ENCODE measurements at places on chromosomes 2 and 18. TPM values are rescaled to one million over a fixed set of nuclear protein-coding genes. Genes with fewer than 3 reads are reported as not detected.

GRCh38 chr2:166764216-166764615 lies 124.1 kb upstream of the XIRP2 start:
- no peaks in the 10 kb centered on the region for H3K4me1 ChIP-seq
- no peak overlapping the region for H3K4me3 ChIP-seq
- H3K36me3 ChIP-seq: no peaks in the 10 kb centered on the region
- no peak for DNase-seq
- H3K27ac ChIP-seq: no peak overlapping the region
- no peaks in the 10 kb centered on the region for H3K27me3 ChIP-seq

GRCh38 chr2:63790906-63791305 lies 50.8 kb upstream of the UGP2 start:
- H3K36me3 ChIP-seq: no peaks in the 10 kb centered on the region
- H3K27me3 ChIP-seq: no peaks in the 10 kb centered on the region
- DNase-seq: no peak
- peaks cover 20% of the 10 kb centered on the region for H3K4me1 ChIP-seq

- peaks cover 12% of the 10 kb centered on the region for H3K27me3 ChIP-seq
- H3K27ac ChIP-seq: no peak overlapping the region
- DNase-seq: no peak
- H3K4me1 ChIP-seq: no peaks in the 10 kb centered on the region
- H3K4me3 ChIP-seq: no peak overlapping the region
Measured at GRCh38 chr2:41621095-41621494, 426.7 kb upstream of the PKDCC start.

GRCh38 chr2:239300871-239301735 lies 99.7 kb downstream of the HDAC4 start:
- H3K27ac ChIP-seq: no peak overlapping the region
- no peak overlapping the region for H3K4me3 ChIP-seq
- no peaks in the 10 kb centered on the region for H3K36me3 ChIP-seq

DNA sequence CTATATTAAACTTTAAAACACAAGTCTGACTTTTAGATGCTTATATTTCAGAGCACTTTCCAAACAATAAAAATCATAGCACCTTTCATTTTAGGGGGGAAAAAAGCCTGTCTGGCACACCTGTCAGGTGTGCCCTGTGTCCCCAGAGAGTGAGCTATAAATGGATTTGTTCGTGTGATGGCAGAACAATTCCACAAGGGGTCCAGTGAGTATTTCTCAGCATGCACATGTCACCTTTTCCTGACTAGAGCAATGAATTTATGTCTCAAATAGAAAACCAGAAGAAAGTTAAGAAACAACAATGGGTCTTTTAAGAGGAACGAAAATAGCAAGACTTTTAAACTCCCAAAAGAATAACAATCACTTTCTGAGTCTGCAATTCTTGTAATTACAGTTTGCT lies 55.9 kb downstream of the ACVR1C start:
- no peaks in the 10 kb centered on the region for H3K4me1 ChIP-seq
- no peak for DNase-seq
- H3K4me3 ChIP-seq: no peak overlapping the region
- H3K36me3 ChIP-seq: no peaks in the 10 kb centered on the region
- peaks cover 1% of the 10 kb centered on the region for H3K27me3 ChIP-seq
- H3K27ac ChIP-seq: no peak overlapping the region

DNA sequence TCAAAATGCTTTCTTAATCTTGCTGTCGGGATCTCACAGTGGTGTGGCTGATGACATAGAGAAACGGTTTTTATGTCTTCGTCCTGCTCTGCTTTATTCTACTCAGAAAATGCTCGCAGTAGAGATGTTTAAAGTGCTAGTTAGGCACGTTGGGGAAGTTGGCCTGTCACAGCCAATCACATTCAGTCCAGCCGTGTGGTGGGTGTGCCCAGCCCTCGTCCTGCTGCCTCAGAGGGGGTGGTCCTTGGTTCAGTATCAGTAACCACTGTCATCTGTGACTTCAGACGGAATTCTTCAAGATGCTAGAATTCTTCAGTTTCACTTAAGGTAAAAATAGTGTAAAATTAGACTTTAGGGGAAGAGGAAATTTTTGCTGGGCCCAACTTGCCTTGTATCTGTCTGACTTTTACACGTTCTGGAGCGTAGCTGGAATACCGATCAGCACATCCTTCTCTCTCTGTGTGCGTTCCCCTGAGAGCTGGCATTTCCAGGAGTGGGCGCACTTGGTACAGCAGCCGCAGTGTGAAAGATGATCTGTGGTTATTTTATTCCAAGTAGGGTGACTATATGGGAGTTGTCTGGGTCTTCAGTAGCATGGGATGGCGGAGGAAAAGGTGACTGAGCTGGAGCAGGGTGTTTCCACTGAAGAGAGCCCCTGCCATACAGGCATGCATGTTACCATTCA lies 18.5 kb downstream of the TRAF3IP1 start:
- no peak overlapping the region for H3K27ac ChIP-seq
- H3K4me1 ChIP-seq: peaks cover 1% of the 10 kb centered on the region
- no peaks in the 10 kb centered on the region for H3K27me3 ChIP-seq
- DNase-seq: no peak
- no peak overlapping the region for H3K4me3 ChIP-seq

DNA sequence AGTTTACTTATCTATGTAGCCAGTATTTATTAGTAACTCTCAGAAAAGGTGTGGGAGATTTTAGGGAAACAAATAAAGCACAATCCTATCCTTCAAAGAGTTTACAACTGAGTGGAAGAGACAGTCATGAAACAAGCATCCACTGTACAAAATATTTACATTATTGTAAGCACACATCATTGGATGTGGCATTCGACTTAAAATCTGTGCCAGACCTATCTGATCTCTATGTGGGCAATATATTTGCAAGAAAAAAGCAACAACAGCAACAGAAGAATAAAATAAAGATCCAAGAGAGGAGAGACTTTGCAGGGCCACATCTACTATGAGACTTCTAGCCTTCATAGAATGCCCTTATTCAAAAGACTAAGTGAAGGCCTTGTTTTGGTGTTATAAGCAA lies 882.1 kb upstream of the PIK3C3 start:
- no peak overlapping the region for H3K27ac ChIP-seq
- H3K4me3 ChIP-seq: no peak overlapping the region
- peaks cover 41% of the 10 kb centered on the region for H3K4me1 ChIP-seq
- no peak for DNase-seq

DNA sequence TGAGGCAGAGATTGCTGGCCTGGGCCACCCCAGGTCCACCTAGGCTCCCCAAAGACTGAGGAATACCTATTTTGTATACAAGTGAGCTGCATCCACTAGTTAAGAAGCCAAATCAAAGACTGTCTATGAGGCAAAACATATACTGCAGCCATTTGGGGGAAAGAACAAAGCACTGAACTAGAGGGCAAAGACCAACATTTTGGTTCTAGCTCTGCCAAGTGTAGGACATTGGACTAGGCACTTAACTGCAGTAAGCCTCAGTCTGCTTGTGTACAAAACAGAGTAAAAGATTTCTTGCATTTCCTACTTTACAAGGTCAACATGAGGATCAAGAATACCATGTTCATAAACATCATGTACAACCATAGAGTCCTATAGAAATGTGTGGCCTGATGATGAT lies 94.8 kb upstream of the CYP1B1 start:
- H3K36me3 ChIP-seq: peaks cover 4% of the 10 kb centered on the region
- no peak overlapping the region for H3K27ac ChIP-seq
- no peaks in the 10 kb centered on the region for H3K27me3 ChIP-seq
- no peak for DNase-seq
- H3K4me3 ChIP-seq: no peak overlapping the region

GRCh38 chr2:174603280-174603679 lies 5.7 kb upstream of the WIPF1 start:
- H3K36me3 ChIP-seq: peaks cover 2% of the 10 kb centered on the region
- no peak overlapping the region for H3K4me3 ChIP-seq
- DNase-seq: no peak
- no peaks in the 10 kb centered on the region for H3K27me3 ChIP-seq
- H3K4me1 ChIP-seq: peaks cover 36% of the 10 kb centered on the region
- no peak overlapping the region for H3K27ac ChIP-seq

GRCh38 chr2:46460241-46460921 lies 19.0 kb upstream of the TMEM247 start:
- H3K4me3 ChIP-seq: no peak overlapping the region
- peak overlapping the region; percentile 79 for H3K27ac ChIP-seq
- H3K36me3 ChIP-seq: no peaks in the 10 kb centered on the region
- peaks cover 32% of the 10 kb centered on the region for H3K4me1 ChIP-seq
- DNase-seq: peak; percentile 64

DNA sequence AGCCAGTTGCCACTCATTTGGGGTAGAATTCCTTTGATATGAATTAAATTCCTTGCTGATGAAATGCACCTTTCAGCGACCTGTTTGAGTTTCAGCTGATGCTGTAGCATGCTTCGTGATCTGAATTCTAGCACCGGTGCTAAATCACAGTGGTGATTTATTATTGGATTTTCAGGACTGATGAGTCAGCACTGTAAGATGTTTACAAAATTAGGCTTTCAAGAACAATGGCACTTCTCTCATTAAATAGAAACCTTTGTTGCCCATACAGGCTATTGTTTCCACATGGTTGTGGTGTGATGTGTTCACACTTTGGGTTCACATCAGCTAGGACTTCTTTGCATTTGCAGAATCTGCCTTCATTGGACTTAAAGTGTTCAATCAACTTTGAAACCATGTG lies 687.7 kb downstream of the ARHGAP15 start:
- H3K36me3 ChIP-seq: no peaks in the 10 kb centered on the region
- no peak for DNase-seq
- H3K4me3 ChIP-seq: no peak overlapping the region
- peaks cover 9% of the 10 kb centered on the region for H3K4me1 ChIP-seq
- no peak overlapping the region for H3K27ac ChIP-seq
- no peaks in the 10 kb centered on the region for H3K27me3 ChIP-seq

- peaks cover 19% of the 10 kb centered on the region for H3K27me3 ChIP-seq
- no peak for DNase-seq
- H3K36me3 ChIP-seq: no peaks in the 10 kb centered on the region
- H3K4me3 ChIP-seq: no peak overlapping the region
Measured at GRCh38 chr2:109069331-109070194, 59.4 kb upstream of the SH3RF3 start.

GRCh38 chr2:27932396-27932795 lies 41.9 kb downstream of the BABAM2 start:
- H3K27ac ChIP-seq: no peak overlapping the region
- peaks cover 5% of the 10 kb centered on the region for H3K4me1 ChIP-seq
- no peak for DNase-seq
- H3K27me3 ChIP-seq: no peaks in the 10 kb centered on the region
- H3K4me3 ChIP-seq: no peak overlapping the region

GRCh38 chr18:58345875-58346274 lies 283.0 kb downstream of the ALPK2 start:
- peaks cover 42% of the 10 kb centered on the region for H3K36me3 ChIP-seq
- no peak for DNase-seq
- no peak overlapping the region for H3K27ac ChIP-seq
- peaks cover 18% of the 10 kb centered on the region for H3K4me1 ChIP-seq
- no peaks in the 10 kb centered on the region for H3K27me3 ChIP-seq

- H3K27me3 ChIP-seq: no peaks in the 10 kb centered on the region
- H3K36me3 ChIP-seq: no peaks in the 10 kb centered on the region
- peaks cover 51% of the 10 kb centered on the region for H3K4me1 ChIP-seq
- H3K4me3 ChIP-seq: peak overlapping the region; percentile 48
- H3K27ac ChIP-seq: peak overlapping the region; percentile 92
Measured at GRCh38 chr2:237674731-237675276, 47.4 kb downstream of the LRRFIP1 start.

GRCh38 chr2:98937906-98938305 lies 1.9 kb upstream of the CRACDL start:
- DNase-seq: no peak
- H3K4me3 ChIP-seq: no peak overlapping the region
- H3K27me3 ChIP-seq: peaks cover 72% of the 10 kb centered on the region
- H3K27ac ChIP-seq: no peak overlapping the region
- H3K4me1 ChIP-seq: peaks cover 6% of the 10 kb centered on the region

- H3K4me1 ChIP-seq: no peaks in the 10 kb centered on the region
- H3K27me3 ChIP-seq: peaks cover 21% of the 10 kb centered on the region
- no peak for DNase-seq
Measured at GRCh38 chr2:119229716-119230115, 6.1 kb downstream of the STEAP3 start.

DNA sequence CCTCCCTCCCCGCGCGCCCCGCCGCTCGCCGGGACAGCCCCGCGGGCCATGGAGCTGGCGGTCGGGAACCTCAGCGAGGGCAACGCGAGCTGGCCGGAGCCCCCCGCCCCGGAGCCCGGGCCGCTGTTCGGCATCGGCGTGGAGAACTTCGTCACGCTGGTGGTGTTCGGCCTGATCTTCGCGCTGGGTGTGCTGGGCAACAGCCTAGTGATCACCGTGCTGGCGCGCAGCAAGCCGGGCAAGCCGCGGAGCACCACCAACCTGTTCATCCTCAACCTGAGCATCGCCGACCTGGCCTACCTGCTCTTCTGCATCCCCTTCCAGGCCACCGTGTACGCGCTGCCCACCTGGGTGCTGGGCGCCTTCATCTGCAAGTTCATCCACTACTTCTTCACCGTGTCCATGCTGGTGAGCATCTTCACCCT lies 865 bp downstream of the GALR1 start:
- peaks cover 12% of the 10 kb centered on the region for H3K4me1 ChIP-seq
- H3K4me3 ChIP-seq: peak overlapping the region; percentile 48
- H3K27me3 ChIP-seq: peaks cover 93% of the 10 kb centered on the region

GRCh38 chr2:10830203-10830602 lies 17.6 kb upstream of the PDIA6 start:
- DNase-seq: no peak
- peaks cover 4% of the 10 kb centered on the region for H3K4me1 ChIP-seq
- no peak overlapping the region for H3K4me3 ChIP-seq
- peaks cover 68% of the 10 kb centered on the region for H3K27me3 ChIP-seq
- no peaks in the 10 kb centered on the region for H3K36me3 ChIP-seq
- H3K27ac ChIP-seq: no peak overlapping the region

- peaks cover 10% of the 10 kb centered on the region for H3K4me1 ChIP-seq
- DNase-seq: peak; percentile 45
- H3K27me3 ChIP-seq: no peaks in the 10 kb centered on the region
- H3K4me3 ChIP-seq: no peak overlapping the region
- peaks cover 4% of the 10 kb centered on the region for H3K36me3 ChIP-seq
- no peak overlapping the region for H3K27ac ChIP-seq
Measured at GRCh38 chr18:46148810-46149209, 44.6 kb downstream of the HAUS1 start.

DNA sequence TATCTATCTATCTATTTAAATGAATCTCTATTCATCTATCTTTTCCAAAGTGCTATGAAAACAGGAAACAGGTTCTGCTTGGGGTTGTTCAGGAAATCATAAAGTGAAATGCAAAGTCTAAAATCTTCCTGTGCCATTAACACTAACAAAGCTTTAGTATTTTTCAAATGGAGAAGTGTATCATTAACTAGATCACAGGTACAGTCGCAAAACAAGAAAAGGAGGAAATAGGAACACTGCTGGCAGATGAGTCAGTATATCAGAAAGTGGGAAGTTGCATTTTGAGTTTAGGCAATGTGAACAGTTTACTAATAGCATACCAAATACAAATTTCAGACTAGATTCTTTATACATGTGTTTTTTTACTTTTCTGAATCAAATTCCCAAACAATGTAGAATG lies 888.5 kb upstream of the FSHR start:
- no peak overlapping the region for H3K27ac ChIP-seq
- no peak for DNase-seq
- no peaks in the 10 kb centered on the region for H3K27me3 ChIP-seq
- H3K36me3 ChIP-seq: peaks cover 2% of the 10 kb centered on the region
- no peak overlapping the region for H3K4me3 ChIP-seq

The CHRNG gene
- total RNA-seq: not detected

The FEV gene
- 0.29 TPM for total RNA-seq

The CNGA3 gene
- not detected for total RNA-seq

The HES6 gene
- total RNA-seq: 4.3 TPM

The NTSR2 gene
- not detected for total RNA-seq

The FAM228A gene
- total RNA-seq: 1.1 TPM

The MOGAT1 gene
- not detected for total RNA-seq

The TRMT61B gene
- total RNA-seq: 18.6 TPM

The CERS6 gene
- 67.4 TPM for total RNA-seq

The GTF2A1L gene
- total RNA-seq: not detected

The LTBP1 gene
- 80.2 TPM for total RNA-seq

The ITGB6 gene
- total RNA-seq: 14.3 TPM

The DPYSL5 gene
- total RNA-seq: 2.8 TPM
